ENCODE measurements at places on chromosomes 11 and 22.
A peak's percentile ranks its signal among the peaks of the same experiment; 100 is the strongest.

- DNase-seq = no peak
Observed at GRCh38 chr11:64119700-64120099, 46.2 kb downstream of the MACROD1 start.

- no peak for DNase-seq
Observed at GRCh38 chr11:12884751-12885318, 124.3 kb upstream of the RASSF10 start.

GRCh38 chr11:15101072-15101709 lies 13.5 kb upstream of the INSC start:
- DNase-seq = peak; percentile 30

- DNase-seq = no peak
Observed at GRCh38 chr22:45308391-45308956, 1.3 kb upstream of the FAM118A start.

GRCh38 chr11:46480909-46481308 lies 89.3 kb upstream of the CHRM4 start:
- no peak for DNase-seq

DNA sequence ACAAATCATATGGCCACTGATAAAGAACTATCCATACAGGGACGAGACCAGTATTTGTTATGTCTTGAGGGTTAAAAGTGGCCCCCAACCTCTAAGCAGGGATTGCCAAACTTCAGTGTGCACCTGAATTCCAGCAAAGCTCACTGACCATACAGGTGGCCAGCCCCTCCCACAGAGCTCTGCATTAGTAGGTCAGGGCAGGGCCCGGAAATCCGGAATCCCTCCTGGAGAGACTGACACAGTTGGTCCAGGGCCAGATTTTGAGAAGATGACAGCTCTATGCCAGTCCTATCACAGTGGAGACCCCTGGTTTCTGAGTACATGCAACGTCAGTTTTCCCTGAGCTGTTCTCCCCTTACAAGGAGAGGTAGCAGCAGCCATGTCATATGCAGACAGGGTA lies 20.8 kb downstream of the VPS37C start:
- DNase-seq = no peak

- DNase-seq = no peak
Observed at GRCh38 chr11:117458275-117459122, 130.8 kb downstream of the CEP164 start.

DNA sequence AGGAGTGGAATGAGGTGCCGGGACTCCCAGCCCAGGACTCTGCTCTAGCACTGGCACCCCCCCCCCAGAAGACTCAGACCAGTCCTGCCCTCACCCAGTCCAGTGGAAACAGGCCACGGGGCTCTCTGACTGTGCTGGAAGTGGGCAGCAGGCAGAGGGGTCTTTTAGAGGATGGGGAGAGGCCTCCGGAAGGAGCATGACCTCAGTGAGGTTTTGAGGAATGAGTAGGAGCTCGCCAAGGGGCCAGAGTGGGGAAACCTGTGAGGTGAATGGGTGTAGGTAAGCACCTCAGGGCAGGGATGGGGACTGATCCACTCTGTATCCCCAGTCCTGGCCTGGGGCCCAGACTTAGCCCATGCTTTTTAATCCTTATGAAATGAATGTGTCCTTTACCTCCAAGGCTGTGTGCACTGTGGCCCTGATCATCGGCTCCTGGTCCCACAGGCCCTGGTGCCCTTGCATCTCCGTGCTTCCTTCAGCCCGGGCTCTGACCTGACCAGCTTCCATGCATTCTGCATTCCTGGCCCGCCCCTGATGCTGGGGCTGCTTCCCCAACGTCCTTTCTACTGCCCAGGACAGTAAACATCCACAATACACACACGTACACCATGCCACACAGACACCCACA lies 24.4 kb upstream of the RFPL3 start:
- DNase-seq = no peak

DNA sequence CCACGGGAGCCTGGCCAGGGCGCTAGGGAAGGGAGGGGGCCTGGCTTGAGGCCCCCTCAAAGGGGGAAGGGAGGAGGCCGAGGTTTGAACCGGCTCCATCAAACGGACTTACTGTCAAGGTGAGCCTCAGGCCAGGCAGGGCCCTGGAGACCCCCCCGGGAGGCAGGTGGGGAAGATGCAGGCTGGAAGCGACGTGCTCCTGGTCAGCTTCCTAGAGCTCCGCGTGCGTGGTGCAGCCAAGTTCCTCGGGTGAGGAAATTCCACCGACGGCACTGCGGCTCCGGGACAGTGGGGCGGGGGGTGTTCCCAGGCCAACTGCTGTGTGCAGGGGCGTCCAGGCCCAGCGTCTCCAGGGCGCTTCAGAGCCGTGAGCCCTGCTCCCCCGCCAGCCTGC lies 7.2 kb upstream of the TRABD start:
- no peak for DNase-seq

- no peak for DNase-seq
Observed at GRCh38 chr11:64013141-64013896, 22.4 kb upstream of the FLRT1 start.

DNA sequence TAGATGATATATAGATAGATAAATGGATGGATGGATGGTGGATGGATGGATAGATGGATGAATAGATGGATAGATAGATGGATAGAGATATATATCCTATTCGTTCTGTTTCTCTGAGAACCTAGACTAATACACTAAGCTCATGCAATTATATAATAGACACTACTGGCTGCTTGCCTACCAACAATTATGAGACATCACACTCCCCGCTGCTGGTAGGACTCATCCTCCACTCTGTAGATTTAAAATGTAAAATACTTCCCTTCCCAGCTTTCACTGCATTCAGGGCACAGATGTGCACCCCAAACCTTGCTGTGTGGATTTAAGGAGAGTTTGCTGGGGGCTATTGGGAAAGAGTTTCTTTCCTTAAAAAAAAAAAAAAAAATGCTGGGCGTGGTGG lies 28.3 kb upstream of the RCN1 start:
- DNase-seq = no peak

GRCh38 chr11:109423466-109424190 lies 1.6 kb downstream of the C11orf87 start:
- DNase-seq = peak; percentile 81

GRCh38 chr11:66625752-66626149 lies 9.3 kb downstream of the RBM14 start:
- DNase-seq = no peak

GRCh38 chr22:22366537-22366936 lies 122.0 kb downstream of the VPREB1 start:
- DNase-seq = no peak

- DNase-seq = no peak
Observed at GRCh38 chr11:134763030-134763388, 351.0 kb upstream of the B3GAT1 start.

DNA sequence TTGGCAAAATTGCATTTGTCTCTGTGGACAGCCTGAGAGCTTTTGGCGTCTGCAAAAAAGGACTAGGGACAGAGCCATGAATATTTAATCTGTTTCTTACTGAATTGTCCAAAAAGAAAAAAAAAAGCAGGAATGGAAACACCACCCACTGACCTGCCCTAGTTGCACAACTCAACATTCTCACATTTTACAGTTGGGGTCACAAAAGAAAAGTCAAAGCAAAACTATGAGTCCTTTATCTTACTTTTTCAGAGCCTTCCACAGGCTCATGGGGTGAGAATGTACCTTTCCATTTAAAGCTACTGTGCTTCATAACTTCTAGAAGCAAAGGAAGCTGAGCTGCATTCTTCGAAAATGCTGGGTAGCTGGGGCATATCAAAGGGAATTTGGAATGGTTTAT lies 225.7 kb downstream of the FAM76B start:
- no peak for DNase-seq

DNA sequence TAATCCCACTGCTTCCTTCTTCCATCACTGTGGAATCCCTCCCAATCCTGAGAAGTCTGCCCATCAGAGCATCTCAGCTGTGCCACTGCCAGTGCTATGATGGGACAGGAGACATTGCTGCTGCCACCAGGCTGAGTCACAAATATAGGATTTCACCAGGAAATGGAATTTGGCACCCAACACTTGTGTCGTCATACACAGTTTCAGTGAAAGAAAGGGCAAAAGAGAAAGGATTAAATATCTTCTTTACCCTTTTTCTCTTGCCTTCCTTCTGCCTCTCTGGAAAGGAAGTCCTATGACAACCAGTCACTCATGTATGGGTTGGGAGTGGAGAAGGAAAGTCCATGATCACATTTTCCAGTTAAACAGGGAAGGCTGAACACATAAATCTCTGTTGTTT lies 133.4 kb downstream of the SPON1 start:
- DNase-seq = no peak

GRCh38 chr22:31533374-31533773 lies 37.0 kb downstream of the SFI1 start:
- no peak for DNase-seq

DNA sequence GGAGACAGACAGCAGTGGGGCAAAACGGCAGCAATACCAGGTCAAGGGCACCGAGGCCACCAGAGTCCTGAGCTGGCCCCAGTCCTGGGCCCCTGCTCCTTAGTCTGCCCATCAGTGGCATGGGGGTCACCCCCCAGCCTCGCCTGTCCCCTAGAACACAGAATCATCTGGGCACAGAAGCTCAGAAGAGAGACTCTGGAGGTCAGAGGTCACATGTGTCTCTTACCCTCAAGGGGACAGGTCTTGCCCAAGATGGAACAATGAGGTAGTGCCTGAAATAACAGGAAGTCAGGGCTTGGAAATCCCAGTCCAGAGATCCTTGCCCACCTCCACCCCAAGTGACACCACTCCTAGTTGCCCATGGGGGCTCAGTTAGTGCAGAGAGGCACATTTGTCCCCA lies 20.6 kb downstream of the PDE2A start:
- no peak for DNase-seq

DNA sequence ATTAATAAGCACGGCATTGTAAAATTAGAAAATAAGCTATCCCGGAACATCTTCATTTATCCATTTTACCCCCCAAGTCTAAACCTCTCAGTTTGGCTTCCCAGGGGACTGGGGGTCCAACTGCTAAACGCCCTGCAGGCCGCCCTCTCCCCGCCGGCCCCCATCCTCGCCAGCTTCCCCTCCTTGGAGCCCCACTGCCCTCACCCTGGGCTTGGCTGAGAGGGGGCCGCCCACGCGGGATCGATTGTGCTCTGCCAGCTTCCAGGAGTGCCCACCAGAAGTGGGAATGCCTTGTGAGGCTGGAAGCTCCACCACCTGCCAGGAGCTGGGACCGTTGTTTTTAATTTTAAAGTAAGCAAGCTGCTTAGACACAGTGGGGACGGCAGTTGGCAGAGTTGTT lies 353.5 kb downstream of the TBC1D22A start:
- DNase-seq = no peak

- no peak for DNase-seq
Observed at GRCh38 chr11:11420191-11420898, 67.3 kb upstream of the CSNK2A3 start.

- no peak for DNase-seq
Observed at GRCh38 chr22:35538801-35539321, 1.8 kb upstream of the RASD2 start.

DNA sequence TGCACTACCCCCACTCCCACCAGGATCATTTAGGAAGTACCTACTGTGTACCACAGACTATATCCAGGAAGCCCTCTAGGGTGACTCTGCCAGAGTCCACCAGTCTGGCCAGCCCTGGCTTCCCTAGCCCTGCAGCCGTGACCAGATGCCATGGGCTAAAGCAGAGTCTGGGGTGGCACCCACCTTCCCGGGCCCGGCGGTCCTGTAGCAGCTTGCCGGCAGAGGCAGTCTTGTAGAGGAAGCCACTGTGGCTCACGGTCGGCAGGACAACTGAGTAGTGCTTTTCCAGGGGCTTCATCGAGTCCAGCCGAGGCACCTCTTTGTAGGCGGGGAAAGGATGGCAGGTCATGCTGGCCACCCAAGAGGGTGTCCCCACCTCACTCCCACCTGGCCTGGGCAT lies 27.2 kb upstream of the PDE2A start:
- no peak for DNase-seq

DNA sequence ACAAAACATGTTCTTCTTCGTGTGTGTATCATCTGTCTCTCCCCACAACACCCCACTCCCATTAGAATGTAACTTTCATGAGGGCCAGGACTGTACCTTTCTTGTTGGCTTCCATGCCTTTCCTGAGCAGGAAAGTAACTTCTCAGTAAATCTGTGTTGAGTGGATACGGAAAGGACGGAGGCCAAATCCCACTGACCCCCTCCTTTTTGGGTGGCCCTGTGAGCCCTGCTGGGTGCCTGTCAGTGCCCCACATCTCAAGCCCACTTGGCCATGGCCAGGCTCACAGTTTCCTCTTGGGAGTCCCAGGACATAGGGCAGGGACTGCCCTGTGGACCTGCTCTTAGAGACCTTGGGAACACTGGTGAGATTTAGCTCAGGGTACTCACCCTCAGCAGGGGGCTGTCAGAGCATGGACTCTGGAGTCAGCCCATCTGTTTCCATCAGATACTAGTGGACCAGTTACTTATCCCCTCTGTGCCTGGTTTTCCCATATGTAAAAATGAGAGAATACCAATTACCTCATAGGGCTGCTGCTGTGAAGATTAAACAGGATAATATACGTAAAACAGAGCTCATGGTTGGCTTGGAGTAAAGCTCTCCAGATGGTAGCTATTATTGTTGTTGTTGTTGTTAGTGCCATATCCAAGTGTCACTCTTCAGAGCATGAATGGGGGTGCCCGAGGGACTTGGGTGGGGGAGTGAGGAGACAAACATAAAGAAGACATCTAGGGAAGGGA lies 1.0 kb upstream of the C11orf96 start:
- no peak for DNase-seq
